ENCODE measurements at places on chromosomes 7 and 10.
A peak's percentile ranks its signal among the peaks of the same experiment; 100 is the strongest.

- no peak for DNase-seq
These were observed 69.8 kb upstream of the DRGX start for GRCh38 chr10:49465736-49466135.

- DNase-seq = no peak
These were observed 22.6 kb downstream of the PNPLA8 start for GRCh38 chr7:108503112-108504026.

DNA sequence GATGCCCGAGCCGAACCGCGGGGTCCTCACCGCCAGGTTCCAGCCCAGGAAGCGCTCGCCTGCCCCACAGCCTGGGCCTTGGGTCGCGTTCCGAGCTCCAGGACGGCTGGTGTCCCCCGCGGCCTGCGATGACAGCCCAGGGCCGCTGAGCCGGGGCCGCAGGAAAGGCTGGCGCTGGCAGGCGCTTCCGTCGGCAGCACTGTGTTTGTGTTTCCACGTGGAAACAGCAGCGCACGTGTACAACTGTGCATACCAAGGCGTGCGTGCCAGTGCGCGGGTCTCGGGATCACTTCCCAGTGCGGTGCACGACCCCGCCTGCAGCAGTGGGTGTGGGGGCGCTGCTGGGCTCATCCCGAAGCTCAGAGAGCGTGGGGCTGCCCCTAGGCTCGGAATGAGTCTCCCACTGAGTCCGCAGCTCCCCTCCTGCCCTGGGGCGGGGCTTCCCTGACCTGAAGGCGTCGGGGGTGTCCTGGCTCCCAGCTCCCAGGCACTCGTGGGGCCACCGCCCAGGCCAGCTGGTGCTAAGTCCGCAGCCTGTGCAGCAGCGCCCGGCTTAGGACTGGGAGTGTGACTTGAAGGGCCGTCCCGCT, 17.2 kb downstream of the AP5Z1 start:
- DNase-seq = no peak

DNA sequence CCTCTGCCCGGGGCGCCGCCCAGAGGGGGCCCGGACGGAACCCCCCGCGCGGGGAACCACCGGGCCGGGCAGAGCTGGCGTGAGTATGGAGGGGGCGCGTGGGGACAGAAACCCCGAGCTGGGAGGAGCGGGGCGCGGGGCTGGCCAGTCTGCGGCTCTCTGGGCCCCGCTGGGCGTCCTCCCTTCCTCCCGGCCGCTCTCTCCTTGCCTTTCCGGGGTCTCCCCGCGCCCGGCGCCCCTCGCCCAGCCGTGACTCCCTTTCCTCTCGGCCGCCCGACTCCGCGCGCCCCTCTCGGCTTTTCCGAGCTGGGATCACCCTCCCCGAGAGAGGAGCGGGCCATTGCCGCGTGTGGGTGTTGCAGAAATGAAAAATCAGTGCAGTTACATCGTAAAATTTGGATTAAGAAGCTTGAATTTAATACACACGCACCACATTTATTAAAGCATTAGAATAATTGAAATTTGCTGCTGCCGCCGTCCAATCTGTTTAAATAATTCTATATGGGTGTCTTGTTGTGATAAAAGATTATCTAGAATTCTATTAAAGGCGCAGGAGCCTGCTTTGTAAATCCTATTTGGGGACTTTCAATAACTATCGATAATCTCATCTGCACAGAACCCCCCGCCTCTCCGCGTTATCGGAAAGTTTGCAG, 9.1 kb downstream of the UNCX start:
- DNase-seq = no peak

- DNase-seq = no peak
These were observed 739 bp upstream of the MEST start for GRCh38 chr7:130490888-130491804.

- DNase-seq = no peak
These were observed 388.3 kb upstream of the MKI67 start for GRCh38 chr10:128514536-128514935.

GRCh38 chr7:140600341-140600740, 40.3 kb downstream of the DENND2A start:
- DNase-seq = no peak

- no peak for DNase-seq
These were observed 16.8 kb downstream of the RASGEF1A start for GRCh38 chr10:43249962-43250614.

DNA sequence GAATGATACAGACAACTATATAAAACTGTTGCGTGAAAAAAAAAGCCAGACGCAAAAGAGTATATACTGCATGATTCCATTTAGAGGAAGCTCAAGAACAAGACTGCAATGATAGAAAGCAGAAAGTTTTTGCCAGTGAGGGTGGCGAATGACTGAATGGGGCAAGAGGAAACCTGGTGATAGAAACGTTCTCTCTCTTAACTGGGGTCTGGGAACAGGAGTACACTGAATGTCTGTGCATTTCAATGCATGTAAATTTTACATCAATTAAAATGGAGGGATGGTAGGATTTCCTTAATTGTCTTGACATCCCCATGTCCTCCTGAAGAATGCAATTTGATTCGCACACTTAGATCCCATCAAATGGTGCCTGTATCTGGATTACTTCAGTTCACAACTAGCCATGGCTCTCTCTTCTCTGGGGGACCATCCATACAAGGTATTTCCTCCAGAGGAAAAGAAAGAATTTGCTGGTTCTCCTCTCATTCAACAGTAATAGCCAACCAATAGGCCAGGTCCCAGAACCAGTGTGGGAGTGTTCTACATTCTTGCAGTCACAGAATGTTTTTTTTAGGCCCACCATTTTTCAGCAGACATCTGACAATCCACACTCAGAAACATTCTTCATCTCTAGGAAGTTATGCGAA, 221.0 kb upstream of the KLF14 start:
- no peak for DNase-seq

DNA sequence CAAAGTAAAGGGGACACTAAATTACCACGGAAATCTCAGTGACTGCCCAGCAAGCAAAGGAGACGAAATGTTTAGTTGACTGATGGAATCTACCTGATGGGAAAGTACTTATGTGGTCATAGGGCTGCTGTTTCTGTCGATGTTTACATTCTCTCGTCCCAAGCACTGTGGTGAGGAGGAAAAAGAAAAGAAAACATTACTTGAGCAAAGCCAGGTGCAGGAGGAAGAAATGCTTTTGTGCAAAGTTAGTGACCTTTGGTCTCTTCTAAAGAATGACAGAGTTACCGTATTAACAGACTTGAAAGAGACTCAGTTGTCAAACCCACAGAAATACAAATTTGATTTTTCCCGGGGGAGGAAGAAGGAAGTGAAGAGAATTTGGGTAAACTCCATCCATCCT, 43.3 kb upstream of the FMC1 start:
- DNase-seq = no peak

GRCh38 chr10:60611291-60611747, 167.0 kb upstream of the CDK1 start:
- peak; percentile 92 for DNase-seq

GRCh38 chr10:26863351-26864076, 2.8 kb upstream of the ABI1 start:
- no peak for DNase-seq

- DNase-seq = no peak
These were observed 5.9 kb upstream of the HMX2 start for GRCh38 chr10:123141791-123142700.

- peak; percentile 95 for DNase-seq
These were observed 65.9 kb downstream of the CLIP2 start for GRCh38 chr7:74355091-74355490.

All from HT1080 (cell line).